Stimulated activated CD4-positive, alpha-beta T cell treated with anti-CD3 and anti-CD28 coated beads, Interleukin-2, amount 100 ng/mL, for 24 hours (primary cell): ENCODE measurements at places on chromosomes 5 and 9.

GRCh38 chr9:131397100-131397790, 3.4 kb downstream of the PRRC2B start:
- no peak for DNase-seq

DNA sequence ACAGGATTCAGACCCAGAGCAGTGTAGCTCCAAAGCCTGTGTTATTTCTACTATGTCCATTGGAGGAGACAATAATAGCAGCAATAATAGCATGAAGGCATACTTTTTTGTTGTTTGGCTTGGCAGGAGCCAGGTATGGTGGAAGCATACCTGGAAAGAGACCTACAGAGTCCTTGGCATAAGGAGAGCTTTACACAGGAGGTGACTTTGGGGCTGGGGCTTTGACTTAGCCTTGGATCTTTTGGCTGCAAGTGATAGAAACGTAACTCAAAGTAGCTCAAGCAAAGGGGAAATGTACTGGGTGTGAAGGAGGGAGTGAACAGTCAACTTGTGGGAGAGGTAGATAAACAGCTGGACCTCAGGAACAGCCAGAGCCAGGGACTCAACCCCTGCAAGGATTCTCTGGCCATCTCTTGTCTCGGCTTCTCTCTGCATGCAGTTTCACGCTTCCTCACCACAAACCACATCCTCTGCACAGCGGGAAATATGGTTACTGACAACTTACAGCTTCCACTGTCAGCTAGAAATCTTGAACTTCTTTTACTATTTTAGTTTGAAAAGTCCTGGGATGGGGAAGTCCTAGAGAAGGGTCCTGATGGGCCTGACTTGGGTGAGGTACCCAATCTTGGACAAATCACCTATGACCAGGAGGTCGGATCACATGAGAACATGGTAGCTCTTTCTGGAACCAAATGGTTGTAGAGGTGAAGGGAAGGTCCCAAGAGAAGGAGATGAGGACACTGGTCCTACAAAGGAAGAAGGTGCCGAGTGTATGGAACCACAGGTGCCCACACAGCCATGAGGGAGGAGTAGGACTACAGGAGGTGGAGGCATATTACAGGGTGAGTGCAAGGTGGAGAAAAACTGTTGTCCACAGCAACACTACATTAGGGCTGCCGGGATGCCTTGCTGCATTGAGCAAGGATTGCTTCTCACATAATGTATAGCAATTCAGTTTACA, 47.0 kb upstream of the TGFBR1 start:
- peak; percentile 68 for DNase-seq

- no peak for DNase-seq
Measured at GRCh38 chr5:61966997-61967396, 339.0 kb upstream of the KIF2A start.

DNA sequence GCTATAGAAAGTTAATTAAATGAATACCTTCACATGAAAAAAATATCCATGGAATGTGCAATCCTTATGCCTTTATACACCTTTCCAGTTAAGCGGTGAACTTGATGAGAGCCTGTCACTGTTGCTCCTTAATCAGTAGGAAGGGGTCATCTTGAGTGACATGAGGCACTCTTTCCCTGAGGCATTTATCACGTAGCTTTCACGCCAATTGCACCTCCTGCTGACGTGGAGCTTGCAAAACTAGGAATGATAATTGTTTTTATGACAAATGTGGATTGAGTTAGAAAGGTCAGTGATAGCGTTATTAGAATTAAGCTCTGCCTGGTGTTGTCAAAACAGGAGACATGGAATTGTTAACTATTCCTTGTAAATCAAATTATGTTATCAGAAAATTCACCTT, 79.7 kb downstream of the SLF1 start:
- no peak for DNase-seq

- peak; percentile 62 for DNase-seq
Measured at GRCh38 chr5:159412284-159413046, 82.2 kb upstream of the IL12B start.

GRCh38 chr5:161544350-161544765, 2.2 kb downstream of the GABRB2 start:
- peak; percentile 24 for DNase-seq

DNA sequence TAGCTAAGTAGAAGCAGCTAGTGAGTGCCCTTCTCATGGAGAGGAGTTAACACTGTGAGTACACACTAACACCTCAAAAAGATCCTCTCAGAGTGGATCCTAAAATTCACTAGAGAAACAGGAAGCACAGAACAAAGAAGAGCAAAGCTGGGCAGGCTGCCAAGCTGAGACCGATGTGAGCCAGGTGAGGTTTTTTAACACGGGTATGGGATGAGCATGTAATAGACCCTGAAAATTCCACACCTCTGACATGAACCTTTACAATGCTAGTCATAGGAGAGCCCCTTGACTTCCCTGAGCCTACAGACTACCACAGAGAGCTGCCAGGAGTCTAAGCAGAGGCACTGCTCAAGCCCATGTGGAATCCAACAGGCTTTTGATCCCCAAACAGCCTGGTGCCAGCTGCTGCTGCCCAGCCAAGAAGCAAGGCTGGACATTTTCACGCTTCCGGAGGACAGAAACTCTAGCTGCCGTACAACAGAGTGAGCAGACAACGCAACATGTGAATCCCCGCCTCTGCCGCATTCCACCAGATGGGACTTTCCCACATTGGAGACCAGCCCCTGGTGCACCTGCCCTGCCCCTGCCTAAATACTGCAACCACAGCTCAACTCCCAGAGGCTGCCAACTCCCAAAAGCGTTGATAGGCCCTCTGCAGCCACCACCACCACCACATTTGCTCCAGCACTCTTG, 280.8 kb downstream of the CDH10 start:
- no peak for DNase-seq

GRCh38 chr5:117731446-117731845, 1156.8 kb upstream of the SEMA6A start:
- DNase-seq, result no peak

- no peak for DNase-seq
Measured at GRCh38 chr5:89729623-89730301, 679.8 kb downstream of the CETN3 start.

GRCh38 chr9:73011181-73011750, 58.4 kb upstream of the ALDH1A1 start:
- DNase-seq, result no peak

- no peak for DNase-seq
Measured at GRCh38 chr5:125267636-125268248, 521.3 kb upstream of the ZNF608 start.

DNA sequence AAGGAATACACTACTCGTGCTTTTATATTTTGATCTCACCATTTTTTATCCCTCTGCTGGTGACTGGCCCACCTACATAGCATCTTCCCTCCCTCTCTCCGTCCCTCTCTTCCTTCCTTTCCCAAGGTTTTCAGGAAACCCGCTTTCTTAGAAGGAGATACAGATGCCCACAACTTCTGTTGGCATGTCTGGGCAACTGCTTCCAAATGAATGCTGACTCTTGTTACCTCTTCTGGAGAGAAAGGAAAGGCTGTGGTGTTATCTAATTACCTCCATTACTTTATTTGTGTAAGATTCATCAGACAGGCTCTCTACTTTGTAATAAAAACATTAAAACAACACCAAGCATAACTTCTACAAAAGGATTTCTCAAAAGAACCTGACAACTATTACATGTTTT, 20.2 kb downstream of the FANCC start:
- DNase-seq, result no peak

- peak; percentile 1 for DNase-seq
Measured at GRCh38 chr5:88826646-88827585, 56.1 kb downstream of the MEF2C start.

- no peak for DNase-seq
Measured at GRCh38 chr5:108541836-108542235, 159.9 kb upstream of the FBXL17 start.

GRCh38 chr5:179914032-179914755, 6.5 kb upstream of the TBC1D9B start:
- no peak for DNase-seq

DNA sequence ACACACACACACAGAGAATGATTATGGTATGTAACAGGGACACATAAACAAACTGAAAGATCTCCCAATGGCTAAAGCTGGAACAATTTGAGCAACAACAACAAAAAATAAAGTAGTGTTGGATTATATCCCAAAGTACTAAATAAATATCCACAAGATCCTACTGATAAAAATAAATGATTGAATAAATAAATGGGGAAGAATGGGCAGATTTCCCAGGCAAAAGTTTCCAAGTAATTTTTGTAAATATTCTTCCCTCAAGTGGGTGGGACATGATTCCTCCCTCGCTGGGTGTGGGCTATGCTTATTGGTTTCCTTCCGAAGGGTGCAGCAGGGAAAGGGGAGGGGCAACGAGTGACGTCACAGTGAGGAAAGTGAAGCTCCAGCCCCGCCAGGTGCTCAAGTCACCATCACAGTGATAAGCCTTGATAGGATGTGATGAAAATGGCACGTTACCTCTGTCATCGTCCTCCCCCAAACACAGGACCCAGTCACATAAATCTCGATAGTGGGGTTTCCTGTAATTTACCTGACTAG, 295.3 kb downstream of the DRD1 start:
- DNase-seq, result no peak

GRCh38 chr5:39422036-39422606, 2.7 kb downstream of the DAB2 start:
- no peak for DNase-seq

- DNase-seq, result no peak
Measured at GRCh38 chr9:132752877-132753592, 82.8 kb downstream of the GTF3C4 start.

DNA sequence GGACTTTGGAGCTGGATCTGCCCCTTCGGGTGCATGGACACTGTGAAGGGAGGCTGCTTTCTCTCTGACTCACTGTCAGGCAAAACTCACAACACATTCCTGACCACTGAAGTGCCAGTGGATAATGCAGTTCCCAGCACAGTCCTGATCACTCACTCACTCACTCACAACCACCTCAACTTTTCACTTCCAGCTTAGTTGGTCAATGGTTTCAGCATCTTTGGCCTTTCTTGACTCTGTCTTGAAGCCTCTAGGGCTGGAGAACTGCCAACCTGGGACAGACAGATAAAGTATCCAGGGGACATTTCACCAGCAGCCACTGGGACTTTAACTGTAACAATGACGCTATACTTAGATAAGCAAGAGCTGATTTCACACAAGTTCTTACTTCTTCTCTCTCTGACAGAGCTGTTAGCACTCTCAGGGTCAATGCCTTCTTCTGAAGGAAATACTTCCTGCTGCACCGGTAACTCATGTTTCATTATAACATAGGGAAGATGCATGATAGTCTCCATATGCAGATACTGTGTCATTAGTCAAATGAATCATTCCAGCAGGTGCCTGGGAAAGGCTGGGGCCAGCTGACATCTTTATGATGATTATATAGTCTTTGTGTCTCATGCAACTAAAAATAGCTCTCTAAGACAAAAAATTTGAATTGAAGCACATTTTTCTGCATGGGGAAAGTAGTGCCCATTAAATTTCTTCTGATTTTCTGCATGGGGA, 499.0 kb downstream of the SEMA5A start:
- no peak for DNase-seq

DNA sequence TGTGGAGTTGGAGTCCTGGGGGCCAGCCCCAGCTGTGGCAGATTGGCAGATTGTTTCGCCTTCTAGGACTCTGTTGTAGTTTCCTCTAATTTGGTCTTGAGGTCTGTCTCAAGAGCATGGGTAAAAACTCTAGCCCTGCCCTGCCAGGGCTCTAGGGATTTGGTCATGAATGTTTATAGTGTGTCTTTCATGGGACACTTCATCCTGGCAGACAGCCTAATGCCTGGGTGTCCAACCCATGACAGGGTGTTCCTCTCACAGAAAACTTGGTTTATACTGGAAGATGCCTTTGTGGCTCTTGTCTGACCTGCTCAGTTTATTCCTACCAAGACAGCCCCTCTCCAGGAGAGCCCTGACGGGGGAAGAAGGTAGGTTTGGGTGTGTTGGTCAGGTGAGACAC, 45.5 kb downstream of the GALNT12 start:
- no peak for DNase-seq

DNA sequence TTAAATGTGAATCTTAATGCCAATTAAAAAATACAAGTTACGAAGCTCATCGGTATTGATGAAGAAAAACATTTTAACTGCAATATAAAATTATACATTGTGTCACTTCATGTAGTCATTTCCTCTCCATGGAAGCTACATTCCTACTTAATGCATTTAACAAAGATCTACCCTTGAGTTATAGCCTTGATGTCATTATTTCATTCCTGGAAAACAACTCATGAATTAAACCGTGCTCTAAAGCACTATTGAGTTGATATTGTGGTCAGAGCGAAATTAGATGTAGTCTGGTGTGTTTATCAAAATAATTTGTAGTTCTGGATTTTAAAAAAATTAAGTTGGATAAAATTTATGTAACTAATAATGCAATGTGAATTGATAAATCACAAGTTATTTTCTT, 11.1 kb downstream of the C5orf47 start:
- no peak for DNase-seq

- no peak for DNase-seq
Measured at GRCh38 chr9:96047741-96048103, 172.2 kb downstream of the ERCC6L2 start.

GRCh38 chr9:81893929-81894328, 34.3 kb upstream of the SPATA31D4 start:
- DNase-seq, result no peak

DNA sequence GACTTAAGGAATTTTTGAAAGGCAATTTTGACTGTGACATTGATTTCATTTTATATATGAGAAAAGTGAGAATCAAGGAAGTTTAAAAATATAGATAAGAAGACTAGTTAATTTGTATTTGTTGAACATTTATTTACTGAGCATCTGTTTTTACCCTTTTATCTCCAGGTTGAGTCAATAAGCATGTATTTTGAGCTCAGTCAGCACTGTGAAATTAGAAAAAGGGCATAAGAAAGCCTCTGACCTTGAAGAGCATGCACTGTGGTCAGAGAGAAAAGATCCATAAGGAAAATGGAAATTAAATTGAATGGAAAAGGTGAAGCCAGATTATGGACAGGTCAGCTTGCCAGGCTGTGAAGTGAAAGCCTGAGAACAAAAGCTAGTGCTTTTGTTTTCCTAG, 44.4 kb downstream of the ELL2 start:
- DNase-seq, result no peak

DNA sequence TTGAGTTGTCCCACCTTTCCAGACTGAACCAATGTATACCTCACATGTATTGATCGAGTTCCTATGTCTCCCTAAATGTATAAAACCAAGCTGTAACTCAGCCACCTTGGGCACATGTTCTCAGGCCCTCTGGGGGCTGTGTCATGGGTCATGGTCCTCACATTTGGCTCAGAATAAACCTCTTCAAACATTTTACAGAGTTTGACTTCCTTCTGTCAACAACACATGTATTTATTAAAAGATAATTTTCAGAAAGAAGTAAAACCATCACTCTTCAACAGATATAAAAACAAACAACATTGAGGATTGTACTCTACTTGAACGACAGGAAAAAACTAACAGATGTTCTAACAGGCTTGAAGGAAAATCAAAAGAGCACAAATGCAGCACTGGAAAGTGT, 4.5 kb downstream of the CMBL start:
- no peak for DNase-seq
